Kasumi-1 (cell line): ENCODE measurements at places on chromosomes 7 and 10.
A peak's percentile ranks its signal among the peaks of the same experiment; 100 is the strongest.

DNA sequence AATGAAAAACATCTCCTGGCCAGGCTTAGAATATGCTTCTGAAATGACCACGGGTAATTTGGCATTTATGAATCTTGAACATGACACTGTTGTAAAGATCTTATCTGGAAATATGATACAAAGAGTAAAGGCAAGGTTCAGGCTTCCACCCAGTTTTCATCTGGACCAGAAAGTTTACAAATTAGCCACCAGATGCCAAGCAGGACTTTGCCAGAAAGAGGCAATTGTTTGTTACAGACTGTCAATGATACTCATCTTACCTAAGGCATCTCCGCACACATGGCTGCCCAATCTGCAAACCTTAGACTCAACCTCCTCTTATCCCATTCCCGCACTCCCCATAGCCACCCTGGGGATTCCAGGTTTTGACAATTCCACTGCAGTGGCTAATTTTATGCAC is 795.3 kb downstream of the TYW1 start:
- no peak for DNase-seq

GRCh38 chr7:87300756-87301155 is 44.7 kb upstream of the CROT start:
- DNase-seq, result no peak

GRCh38 chr7:155053002-155053401 is 17.1 kb upstream of the HTR5A start:
- no peak for DNase-seq

DNA sequence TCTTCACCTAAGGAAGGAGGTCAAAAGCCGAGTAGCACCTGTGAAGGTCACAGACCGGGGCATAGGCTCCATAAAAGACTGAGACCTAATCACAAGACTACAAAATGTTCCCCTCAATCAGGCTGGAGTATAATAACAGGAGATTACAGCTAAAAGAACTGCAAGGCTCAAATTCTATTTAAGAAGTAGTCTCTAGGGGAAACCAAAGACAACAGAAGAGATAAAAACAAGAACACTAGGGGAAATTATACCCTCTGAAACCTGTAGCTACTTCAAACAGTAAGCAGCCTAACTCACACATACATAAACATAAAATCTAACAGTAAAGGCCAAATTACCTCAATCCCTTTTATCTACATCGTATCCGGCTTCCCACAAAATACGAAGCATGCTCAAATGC is 38.3 kb downstream of the LMBR1 start:
- no peak for DNase-seq

GRCh38 chr10:86253091-86254072 is 113.2 kb downstream of the GRID1 start:
- DNase-seq, result no peak

- no peak for DNase-seq
Observed at GRCh38 chr7:91039033-91039432, 225.2 kb upstream of the FZD1 start.

GRCh38 chr7:8373851-8374250 is 59.6 kb upstream of the NXPH1 start:
- DNase-seq, result no peak

- no peak for DNase-seq
Observed at GRCh38 chr10:108905821-108906220, 1017.5 kb downstream of the XPNPEP1 start.

GRCh38 chr7:139602143-139602722 is 78.7 kb downstream of the CLEC2L start:
- peak; percentile 78 for DNase-seq

DNA sequence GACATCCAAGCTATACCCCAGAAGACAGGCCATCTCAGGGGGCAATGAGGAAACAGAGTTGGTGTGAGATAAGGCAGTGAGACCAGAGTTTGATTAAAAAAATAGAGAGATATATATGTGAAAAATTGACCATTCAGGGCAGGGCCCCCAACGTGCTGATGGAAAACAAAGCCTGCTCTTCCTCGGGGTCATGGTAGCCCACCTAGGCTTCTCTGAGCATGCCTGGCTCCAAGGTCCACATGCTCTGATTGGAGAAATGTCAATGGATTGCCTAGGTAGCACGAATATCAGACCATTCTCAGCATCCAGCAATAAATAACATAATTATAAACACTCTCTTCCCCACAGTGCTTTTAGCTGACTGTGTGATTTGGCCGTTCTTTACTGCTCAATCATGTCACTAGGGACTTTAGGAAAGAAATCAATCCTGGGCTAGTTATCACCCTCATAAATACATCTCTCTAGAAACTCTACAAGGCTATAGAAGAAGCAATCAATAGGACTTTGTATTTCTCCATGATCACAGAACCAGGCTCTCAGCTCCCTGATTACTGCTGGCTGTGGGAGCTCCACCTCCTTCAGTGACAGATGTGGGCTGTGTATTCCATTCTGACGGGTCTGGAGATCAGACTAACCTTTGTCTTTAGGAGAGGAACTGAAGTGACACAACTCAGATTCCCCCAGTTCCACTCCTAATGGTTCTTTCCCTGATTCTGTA is 766.4 kb downstream of the GRID1 start:
- DNase-seq, result no peak

- DNase-seq, result no peak
Observed at GRCh38 chr7:4159761-4160554, 522.1 kb upstream of the FOXK1 start.

DNA sequence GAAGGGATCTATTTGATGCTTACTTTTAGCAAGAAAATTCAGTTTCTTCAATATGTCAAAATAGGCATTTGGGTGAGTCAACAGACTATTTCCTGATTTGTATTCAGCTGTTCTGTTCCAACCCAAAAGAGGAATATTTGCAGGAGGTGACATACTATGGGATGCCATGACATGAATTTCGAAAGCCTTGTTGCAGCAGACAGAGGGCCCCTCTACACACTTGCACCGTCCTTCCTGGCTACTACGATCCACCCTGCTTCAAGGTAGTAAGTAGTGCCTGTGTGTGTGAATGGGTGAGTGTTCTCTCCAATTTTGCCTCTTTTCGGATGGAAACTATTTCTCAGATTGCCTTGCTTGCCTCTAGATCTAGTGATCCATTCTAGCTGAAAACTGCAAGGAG is 413.0 kb upstream of the ADARB2 start:
- no peak for DNase-seq

- DNase-seq, result no peak
Observed at GRCh38 chr7:746155-747061, 19.3 kb upstream of the PRKAR1B start.

DNA sequence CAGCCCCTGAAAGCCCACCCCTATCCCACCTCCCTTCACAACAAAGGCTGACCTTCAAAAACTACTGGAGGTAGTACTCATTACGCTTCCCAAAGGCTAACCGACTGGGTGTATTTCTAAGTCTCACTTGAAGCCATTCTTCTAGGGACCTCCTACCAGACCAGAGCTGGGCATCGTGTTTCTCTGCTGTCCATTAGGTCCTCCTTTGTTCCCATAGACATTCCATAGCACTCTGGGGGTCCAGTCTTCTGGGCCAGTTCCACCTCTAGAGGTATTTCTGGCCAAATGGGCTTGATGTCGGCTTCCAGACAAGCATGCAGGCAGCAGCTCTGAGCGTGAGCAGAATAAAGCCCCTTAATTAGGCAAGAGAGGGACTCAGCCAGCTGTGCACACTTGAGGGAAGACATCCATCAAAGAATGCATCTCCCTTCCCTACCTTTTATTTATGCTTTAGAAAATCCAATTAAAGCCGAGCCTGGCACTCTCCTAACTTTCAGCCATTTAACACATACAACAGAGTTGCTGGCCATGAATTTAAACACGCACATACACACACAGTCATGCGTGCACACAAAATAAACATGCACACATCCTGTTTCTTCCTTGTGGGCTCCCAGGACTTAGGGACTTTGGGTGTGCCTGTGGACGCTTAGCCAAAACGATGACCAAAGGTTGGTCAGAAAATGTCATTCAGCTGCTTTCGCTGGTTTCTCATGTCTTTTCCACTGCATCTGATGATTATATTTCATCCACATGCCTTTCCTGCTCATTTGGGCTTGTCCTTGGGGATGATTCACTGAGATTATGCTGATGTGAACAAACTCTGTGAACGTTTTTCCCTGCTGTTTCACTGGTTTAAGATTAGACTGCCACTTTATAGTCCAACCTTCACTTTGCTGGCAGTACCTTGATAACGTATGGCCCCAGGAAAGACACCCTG is 362.0 kb upstream of the NFE2L3 start:
- DNase-seq, result no peak

DNA sequence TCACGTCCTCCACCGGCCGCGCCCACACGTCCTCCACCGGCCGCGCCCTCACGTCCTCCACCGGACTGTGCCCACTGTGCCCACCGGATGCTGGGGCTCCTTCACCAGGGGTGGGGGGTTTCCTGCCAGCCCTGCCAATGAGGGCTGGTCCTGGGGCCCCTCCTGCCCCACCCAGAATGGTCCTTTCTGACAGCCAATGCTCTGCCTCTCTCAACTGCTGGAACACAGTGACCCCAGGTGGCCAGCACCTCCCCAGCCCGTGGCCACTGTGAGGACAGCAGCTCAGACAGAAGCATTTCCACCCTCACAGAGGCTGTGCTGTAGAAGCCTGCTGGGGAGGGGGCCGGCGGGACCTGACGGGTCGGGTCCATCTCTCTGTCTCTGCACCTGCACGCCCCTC is 90.1 kb upstream of the DNAAF5 start:
- peak; percentile 19 for DNase-seq

GRCh38 chr7:42745357-42746059 is 166.4 kb downstream of the C7orf25 start:
- DNase-seq, result peak; percentile 29

GRCh38 chr7:131898418-131898817 is 342.0 kb upstream of the PODXL start:
- DNase-seq, result peak; percentile 17

- DNase-seq, result peak; percentile 97
Observed at GRCh38 chr10:86170255-86171108, 196.1 kb downstream of the GRID1 start.

- DNase-seq, result no peak
Observed at GRCh38 chr7:129884495-129884894, 68.3 kb downstream of the UBE2H start.

- DNase-seq, result no peak
Observed at GRCh38 chr10:116803451-116804249, 45.6 kb upstream of the ENO4 start.

DNA sequence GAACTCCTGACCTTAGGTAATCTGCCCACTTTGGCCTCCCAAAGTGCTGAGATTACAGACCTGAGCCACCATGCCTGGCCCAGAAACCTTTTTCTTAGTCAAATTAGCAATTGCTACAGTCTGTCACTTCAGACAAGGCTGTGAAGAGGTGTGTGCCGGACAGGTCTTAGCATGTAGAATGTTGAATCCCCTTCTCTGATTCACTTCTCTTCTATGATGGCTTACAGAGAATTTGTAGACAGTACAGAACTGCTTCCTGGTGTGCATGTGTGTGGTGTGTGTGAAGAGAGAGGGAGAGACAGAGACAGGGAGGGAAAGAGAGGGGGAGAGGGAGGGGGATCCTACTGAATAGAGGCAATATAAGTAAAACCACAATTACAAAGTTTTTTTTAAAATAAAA is 150.4 kb downstream of the PARD3 start:
- no peak for DNase-seq

- DNase-seq, result no peak
Observed at GRCh38 chr7:145915679-145916078, 200.9 kb upstream of the CNTNAP2 start.

DNA sequence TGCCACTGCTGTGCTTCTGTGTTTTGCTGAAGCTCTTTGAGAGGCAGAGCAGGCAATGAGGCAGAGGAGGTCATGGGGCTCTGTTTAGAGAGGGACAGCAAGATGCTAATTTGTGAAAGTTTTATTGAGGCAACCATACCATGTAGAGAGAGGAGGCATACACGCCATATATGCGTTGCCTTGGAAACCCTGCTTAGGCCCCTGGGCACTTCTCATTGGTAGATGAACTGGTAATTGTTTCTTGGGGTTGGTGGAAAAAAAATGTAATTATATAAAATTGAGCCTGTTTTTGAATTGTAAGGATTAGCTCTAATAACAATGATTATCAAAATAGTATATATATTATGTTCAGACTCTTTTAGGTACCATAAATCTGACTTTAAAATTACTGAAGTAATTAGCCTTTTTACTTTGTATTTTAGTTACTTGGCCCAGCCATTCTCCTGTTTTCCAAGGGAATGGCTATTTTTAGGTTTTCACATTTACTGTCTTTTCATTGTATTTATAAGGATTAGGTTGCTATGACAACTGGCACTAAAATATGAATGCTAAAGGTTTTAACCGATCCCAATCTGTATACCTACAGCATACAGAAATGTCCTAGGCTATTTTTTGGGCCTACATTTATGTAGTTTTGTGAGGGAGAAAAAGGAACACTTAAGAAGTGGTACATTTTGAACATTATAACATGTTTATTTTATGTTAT is 52.4 kb downstream of the BZW2 start:
- no peak for DNase-seq
